ENCODE measurements at places on chromosomes 3 and 15.
A peak's percentile ranks its signal among the peaks of the same experiment; 100 is the strongest.

DNA sequence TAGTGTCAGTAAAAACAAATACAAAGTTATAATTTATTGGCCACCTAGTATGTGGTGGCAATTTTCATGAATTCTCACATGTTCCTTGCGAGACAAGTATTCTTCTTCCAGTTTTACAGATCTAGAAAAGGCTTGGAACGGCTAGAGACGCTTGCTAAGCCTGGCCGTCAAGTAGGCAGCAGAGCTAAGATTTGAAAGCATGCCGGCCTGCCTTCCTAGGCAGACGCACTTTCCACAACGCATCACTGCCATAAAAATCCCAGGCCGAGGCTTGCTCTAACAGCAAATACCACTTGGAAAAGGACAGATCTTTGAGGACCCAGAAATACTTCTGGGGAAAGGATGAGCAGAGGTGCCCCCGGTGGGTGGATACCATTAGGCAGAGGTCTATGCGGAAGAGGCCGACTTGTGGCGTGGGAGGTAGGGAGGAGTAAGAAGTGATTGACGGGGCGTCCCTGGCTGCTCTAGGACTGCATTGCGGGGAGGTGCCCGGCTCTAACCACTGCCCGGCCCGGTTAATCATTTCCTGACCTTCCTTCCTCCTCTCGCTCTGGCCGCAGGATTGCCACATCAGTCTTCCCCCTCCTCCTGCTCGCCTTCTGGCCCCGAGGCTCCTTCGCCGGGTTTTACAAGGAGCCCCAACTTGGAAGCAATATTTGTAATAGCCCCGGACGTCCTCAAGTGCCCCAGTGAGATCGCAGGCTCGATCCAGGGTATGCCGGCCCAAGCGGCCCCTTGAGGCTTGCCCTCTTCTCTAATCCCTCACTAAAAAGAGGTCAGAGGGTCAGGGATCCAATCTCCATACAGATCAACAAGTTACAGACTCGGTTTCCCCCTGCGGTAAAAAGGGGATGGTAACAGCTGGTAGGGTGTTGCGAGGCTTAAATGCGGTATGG is 1.3 kb upstream of the USP3 start:
- peak; percentile 82 for DNase-seq

GRCh38 chr3:157248590-157249422 is 88.9 kb upstream of the CCNL1 start:
- DNase-seq: peak; percentile 72

DNA sequence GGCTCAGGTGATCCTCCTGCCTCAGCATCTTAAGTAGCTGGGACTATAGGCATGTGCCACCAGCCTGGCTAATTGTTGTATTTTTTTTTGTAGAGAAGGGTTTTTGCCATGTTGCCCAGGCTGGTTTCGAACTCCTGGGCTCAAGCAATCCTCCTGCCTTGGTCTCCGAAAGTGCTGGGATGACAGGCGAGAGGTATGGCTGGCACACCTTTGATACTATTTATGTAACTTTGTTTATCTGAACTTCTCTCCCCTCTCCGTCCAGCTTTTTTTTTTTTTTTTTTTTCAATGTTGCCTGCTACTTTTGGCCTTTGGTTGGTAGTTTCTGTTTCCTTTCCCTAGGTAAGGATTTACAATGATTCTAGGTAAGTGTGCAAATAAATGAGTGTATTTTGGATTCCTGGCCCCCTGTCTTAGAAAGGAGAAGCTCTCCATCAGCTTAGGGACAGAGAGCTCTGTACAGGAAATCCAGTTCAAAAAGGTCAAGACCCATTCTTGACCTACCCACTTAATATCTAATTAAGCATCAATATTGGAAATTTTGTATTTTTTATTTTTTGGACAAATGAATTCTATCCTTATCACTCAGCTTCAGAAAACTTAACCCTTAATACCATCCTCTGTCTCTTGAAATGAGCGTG is 6.8 kb downstream of the ARL6IP5 start:
- no peak for DNase-seq

GRCh38 chr3:60424034-60424433 is 827.2 kb downstream of the FHIT start:
- DNase-seq: no peak

DNA sequence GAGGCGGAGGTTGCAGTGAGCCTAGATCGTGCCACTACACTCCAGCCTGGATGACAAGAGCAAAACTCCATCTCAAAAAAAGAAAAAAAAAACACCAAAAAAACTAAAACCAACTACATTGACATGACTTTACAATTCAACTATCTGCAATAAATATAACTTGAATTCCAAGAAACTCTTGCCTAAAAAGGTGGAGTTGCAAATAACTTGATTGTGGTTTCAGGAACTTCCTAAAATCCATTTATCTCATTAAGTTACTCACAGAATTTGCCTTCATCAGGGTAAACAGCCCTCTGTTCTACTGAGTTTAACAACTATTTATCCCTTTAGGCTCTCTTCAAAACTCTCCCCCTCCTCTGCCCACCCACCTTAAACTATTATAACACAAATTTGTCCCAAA is 2.7 kb upstream of the MAPK6 start:
- no peak for DNase-seq

DNA sequence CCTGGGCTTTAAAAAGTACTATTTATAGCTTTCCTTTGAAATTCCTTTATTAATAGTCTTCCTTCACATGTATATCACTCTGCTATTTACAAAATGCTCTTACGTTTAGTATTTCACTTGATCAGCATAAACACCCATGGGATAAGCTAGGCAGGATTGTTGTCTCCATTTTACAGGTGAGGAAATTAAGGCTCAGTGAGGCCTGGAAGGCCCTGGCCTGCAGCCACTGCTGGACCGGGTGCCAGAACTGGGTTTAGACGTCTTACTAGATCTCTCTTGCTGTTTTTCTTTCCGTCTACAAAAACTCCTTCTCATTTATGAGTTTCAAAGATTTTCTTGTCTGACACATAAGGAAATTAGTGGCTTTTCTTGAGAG is 236.4 kb downstream of the LPP start:
- no peak for DNase-seq

Measured in urothelium cell line (cell line).